HFF-Myc (cell line): ENCODE measurements at places on chromosomes 6 and 20.

- no peak for DNase-seq
Measured at GRCh38 chr6:170056278-170056711, 234.6 kb downstream of the DLL1 start.

DNA sequence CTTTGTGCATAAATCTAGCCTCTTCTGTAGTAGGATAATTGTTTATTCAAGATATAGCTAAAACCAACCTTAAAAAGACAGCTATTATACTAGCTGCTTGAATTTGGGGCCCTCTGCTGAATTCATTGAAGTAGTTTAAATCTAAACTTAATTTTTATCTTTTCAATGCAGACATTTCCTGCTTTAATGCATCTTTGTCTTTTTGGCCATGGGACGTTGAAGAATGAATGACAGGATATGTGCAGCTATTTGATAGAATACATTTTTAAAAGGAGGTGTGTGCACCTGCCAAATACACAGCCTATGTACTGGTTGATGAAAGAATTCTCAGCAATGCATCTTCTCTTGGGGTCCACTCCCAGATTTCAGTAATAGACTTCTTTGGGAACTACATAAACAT lies 524.9 kb downstream of the PHF3 start:
- no peak for DNase-seq

GRCh38 chr6:128403618-128404444 lies 116.6 kb downstream of the PTPRK start:
- no peak for DNase-seq

DNA sequence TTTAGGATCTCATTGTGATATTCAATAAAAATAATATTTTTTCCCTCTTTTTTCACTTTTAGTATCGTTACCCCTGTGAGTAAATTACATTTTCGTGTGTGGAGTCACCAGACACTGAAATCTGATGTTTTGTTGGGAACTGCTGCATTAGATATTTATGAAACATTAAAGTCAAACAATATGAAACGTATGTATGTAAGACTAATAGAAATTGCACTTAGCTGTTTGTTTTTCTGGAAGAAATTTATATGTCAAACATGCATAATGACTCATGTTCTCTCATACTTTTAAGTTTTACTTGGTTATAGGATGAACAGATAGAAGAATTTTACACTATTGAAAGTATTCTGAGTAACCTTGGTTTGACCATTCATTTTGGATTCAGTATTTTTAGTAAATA lies 49.4 kb downstream of the ITCH start:
- DNase-seq, result no peak

DNA sequence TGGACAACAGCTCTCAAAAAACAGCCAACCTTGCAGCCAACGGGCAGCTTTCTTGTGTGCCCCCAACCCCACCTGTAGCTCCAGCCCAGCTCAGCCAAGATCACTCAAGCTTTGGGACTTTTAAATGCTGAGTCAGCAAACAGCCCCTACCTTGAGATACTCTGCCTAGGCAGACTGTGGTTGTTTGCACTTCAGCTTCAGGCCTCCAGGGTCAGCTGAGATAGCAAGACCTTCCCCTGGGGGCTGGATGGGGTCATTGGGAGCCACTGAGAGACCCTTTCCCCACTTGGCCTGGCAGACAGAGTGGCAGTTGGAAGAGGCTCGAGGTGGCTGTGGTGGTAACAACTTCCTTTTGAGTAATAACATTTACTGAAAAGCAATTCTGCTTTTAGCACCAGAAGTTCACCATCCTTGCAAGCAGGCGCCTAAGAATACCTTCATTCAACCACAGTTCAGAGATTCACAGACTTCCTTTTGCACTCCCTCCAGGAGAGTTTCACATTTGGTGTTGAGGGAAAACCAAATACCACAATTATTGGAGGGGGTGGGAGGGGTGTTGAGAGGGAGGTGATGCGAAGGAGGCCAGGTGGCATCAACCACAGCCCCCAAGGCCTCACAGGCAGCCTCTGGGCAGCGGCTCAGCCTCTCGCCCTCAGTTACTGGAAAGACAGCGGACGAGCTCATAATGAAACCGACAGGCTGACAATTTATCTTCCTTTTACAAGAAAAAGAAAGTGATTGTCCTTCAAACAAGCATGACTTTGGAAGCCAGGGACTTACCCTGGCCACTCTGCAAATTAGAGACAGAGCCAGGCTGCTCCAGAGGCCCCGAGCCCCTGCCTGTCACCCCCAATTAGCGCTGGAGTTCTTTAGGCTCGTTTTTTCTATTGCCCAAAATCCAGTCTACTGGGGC lies 148.1 kb downstream of the CEBPB start:
- no peak for DNase-seq

- DNase-seq, result no peak
Measured at GRCh38 chr6:24105191-24105590, 20.8 kb upstream of the NRSN1 start.

- DNase-seq, result peak; percentile 88
Measured at GRCh38 chr6:132153221-132153898, 202.2 kb upstream of the CCN2 start.

GRCh38 chr6:83127976-83128375 lies 60.5 kb downstream of the DOP1A start:
- no peak for DNase-seq

DNA sequence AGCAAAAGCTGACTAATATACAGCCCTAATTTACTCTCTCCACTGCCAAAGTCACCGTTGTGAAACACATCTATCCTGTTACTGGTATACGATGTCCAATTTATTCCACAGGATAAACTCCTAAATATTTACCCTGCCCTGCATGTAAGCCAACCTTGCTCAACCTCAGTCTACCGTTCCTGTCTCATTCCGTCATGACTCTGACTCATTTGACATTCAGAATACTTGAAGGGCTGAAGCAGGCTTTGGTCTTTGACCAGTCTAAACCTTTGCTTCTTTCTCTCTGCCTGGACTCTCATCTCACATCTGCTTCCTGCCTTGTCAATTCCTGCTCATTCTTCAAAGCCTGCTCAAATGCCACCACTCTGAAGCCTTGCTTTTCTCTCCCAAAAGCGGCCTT lies 157.5 kb downstream of the SCP2D1 start:
- DNase-seq, result no peak

DNA sequence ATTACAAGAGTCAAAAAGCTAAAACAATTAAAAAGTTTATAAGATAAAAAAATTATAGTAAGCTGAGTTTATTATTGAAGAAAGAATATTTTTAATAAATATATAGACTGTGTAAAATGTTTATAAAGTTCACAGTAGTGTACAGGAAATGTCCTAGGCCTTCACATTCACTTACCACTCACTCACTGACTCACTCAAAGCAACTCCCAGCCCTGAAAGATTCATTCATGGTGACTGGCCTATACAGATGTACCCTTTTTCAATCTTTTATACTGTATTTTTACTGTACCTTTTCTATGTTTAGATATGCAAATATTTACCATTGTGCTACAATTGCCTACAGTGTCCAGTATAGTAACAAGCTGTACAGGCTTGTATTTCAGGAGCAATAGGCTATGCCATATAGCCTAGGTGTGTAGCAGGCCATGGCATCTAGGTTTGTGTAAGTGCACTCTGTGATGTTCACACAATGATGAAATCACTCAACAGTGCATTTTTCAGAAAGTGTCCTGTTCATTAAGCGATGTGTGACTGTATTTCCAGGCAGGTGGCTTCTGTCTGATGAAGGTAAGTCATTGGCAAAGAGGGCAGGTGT lies 130.2 kb downstream of the BTBD3 start:
- DNase-seq, result no peak

GRCh38 chr6:149317644-149318571 lies at the start of gene TAB2:
TSS of gene TAB2 (plus strand) at chr6:149317712. CDS start at chr6:149369998, 52,286 bp downstream.
- no peak for DNase-seq

DNA sequence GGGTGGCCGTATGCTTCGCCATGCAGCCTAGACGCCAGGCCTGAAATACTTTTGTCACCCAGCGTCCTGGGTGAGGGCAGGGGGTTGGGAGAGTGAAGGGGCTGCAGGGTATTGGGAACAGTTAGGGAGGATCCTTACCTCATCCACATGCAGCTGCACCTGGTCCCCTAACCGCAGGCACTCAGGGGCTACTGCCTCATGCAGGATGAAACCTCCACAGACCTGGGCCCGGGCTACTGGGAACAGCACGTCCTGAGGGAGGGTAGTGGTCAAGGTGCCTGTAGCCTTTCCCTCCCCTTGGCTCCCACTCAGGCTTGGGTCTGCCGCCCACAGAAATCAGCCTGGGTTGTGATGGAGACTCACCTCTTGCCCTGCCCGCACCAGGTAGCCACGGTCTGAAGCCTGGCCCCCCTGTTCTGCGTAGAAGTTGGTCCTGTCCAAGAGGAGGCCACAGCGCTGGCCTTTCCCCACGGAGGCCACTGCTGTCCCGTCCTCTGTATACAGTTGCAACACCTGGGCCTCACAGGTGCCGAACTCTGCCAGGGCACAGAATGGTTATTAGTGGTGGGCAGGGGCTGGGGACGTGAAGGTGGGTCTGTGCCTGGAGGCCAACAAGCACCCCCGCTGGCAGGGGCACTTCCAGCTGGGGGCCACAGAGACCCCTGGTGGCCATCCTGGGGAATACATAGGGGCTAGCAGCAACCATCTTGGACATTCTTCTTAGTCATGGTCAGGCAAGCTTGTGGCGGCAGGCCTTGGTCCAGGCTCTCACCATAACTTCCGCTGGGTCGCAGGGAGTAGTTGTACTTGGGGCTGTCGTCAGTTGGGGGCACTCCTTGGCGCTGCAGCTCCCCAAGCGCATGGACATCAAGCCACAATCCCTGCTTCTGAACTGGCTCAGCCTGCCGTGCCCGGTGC lies 8.6 kb downstream of the AARS2 start:
- no peak for DNase-seq

GRCh38 chr20:20369250-20370093 lies 1.6 kb downstream of the INSM1 start:
- DNase-seq, result no peak

DNA sequence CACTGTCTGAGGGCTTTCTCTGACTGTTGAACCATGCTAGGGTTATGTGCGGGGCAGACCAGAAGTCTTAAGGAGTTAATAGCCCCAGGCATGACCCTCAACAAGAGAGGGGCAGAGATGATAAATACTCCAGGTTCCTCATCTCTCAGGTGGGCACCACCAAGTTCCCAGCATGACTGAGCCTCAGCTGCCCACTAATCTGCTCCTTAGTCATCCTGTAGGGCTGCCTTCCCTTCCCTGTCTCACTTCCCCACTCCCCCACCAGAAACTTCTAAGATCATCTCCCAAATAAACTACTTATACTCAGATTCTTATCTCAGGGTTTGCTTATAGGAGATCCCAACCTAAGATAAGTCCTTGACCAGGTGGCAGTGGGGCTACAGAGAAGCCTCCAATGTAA lies 137.2 kb upstream of the PRND start:
- DNase-seq, result no peak

DNA sequence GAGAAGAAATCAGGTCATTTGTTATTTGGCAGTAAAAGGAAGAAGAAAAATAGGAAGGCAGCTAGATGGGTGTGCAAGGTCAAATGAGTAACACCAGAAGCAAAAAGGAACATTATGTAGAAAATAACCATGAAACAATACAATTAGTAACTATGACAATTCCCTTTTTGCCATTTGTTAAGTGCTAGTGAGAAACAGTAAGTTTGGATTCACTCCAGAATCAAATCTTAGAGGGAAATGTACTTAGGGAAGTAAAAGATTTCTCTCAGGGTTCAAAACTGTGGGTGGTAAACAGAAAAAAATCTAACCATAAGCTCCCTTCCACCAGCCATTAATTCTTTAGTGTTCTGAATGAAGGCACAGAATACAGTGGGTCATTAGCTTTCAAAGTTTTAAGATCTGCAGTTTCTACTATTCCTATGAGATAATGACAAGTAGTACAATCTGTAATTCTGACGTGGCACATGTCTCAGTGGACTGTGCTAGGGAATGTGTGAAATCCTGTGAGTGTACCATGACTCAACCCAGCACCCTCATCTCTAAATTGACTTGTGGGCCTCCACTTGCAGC lies 17.1 kb downstream of the REPS1 start:
- peak; percentile 39 for DNase-seq

GRCh38 chr6:16681260-16681873 lies 79.9 kb downstream of the ATXN1 start:
- DNase-seq, result peak; percentile 61

DNA sequence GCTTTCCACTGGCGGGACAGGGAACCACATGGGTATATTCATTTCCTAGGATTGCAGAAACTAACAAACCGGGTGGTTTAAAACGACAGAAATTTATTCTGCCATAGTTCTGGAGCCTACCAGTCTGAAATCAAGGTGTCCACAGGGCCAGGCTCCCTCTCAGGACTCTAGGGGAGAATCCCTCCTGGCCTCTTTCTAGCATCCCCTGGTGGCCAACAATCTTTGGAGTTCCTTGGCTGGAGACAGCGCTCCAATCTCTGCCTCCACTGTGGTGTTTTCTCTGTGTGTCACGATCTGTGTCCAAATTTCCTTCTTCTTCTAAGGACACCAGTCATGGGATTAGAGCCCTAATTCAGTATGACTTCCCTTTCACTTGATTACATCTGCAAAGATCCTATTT lies 95.0 kb downstream of the SCML4 start:
- no peak for DNase-seq

- DNase-seq, result no peak
Measured at GRCh38 chr6:7897461-7898192, 13.0 kb downstream of the TXNDC5 start.

DNA sequence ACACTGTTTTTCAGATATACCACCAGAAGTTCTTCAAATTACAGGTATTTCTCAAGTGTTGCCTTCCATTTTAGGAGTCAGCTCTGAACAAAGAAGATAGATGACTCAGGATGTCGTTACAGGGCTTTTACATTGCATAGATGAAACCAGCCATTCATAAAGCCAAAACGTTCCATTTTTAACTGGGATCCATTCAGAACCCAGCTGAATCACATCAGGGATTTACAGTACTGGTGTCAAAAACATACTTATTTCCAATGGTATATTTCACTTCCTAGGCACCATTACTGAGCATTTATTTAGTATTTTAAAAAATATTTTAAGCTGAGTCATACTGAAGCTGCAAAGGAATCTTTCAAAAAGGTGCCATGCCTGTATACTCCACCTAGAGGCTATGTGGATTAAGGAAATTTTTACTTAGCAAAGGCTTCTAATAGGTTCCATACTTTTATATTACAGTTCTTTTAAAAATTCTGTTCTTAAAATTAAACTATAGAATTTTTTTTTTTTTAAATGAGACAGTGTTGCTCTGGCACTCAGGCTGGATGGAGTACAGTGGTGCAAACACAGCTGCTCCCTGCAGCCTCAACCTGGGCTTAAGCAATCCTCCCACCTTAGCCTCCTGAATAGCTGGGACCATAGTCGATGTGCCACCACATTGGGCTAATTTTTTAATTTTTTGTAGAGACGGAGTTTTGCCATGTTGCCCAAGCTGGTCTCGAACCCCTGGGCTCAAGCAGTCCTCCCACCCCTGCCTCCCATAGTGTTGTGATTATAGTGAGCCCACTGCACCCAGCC lies 2.6 kb downstream of the ASF1A start:
- no peak for DNase-seq
